Stimulated activated CD8-positive, alpha-beta memory T cell treated with anti-CD3 and anti-CD28 coated beads, Interleukin-15, amount 100 ng/mL, for 24 hours (primary cell): ENCODE measurements at places on chromosomes 2 and 18.

DNA sequence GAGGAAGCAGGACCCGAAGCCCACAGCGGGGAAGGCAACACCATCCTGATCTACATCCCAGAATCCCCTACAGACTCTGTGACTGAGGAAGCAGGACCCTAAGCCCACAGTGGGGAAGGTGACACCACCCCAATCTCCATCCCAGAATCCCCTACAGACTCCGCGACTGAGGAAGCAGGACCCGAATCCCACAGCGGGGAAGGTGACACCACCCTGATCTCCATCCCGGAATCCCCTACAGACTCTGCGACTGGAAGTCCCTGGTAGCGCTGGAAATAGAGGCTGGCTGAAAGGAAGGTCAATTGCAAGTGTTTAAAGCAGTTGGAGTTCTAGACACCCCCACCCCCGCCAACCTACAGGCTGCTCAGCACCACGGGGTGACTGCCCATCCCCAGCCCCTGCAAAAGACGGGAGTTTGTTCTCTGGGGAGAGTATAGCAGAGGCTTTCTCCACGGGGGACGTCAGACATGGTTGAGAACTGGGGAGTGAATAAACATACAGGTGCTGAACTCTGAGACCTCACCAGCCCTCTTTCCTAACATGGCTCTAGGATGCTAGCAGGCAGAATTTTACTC lies 21.0 kb downstream of the CIB4 start:
- DNase-seq: no peak

GRCh38 chr2:42913280-42913878 lies 121.0 kb upstream of the HAAO start:
- no peak for DNase-seq

DNA sequence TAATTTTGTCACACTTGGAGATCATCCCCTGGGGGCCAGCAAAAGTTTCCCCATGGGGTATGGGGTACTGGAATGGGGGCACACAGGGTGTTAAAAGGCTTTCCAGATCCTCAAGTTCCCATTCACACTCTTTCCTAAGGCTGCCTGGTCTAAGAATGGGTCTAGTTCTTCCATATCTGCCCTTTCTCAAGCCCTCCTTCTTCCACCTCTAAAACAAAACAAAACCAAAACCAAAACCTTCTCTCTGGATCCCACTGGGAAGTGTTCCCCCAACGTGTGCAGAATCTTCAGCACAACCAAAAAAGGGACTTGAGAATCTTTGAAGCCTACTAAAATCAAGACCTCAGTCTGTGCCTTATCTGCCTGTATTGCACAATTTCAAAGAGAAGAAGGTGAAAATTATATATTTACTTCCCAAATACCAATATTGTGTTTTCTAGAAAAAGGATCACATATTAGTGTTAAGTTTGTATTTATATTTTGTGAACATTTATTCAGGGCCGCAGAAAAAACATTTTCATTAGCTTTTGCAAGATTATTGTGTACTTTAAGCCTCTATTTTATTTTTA lies 207.2 kb upstream of the TCF4 start:
- no peak for DNase-seq

DNA sequence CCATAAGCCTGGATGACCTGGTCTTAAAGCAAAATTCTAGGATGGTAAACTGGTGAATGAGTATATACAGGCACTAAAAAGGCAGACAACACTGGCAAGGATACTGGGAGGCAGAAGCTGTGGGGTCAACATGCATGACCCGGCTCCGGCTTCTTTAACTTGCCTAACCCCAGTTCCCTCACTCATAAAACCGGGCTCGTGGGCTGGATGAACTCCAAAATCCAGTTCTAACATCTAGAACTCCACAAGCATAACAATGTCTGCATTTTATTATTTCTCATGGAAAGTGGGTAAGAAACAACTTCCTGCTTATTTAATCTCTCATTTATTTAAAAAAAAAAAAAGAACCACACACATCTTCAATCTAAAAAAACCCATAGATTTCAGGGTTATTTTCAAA lies 57.3 kb downstream of the FARSB start:
- no peak for DNase-seq

DNA sequence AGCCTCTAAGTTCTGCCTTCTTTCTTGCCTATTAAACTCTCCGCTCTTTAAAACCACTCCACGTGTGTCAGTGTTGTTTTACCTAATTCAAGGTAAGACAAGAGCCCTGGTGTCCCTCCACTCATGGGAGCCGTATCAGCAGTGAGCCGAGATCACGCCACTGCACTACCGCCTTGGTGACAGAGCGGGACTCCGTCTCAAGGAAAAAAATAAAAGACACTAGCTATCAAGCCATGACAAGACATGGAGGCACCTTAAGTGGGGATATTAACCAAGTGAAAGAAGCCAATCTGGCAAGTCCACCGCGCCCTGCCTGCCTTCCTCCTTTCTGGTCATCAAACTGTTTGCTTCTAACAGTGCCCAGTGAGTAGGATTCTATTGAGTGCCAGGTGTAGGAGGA lies 40.2 kb upstream of the LBH start:
- DNase-seq: no peak

DNA sequence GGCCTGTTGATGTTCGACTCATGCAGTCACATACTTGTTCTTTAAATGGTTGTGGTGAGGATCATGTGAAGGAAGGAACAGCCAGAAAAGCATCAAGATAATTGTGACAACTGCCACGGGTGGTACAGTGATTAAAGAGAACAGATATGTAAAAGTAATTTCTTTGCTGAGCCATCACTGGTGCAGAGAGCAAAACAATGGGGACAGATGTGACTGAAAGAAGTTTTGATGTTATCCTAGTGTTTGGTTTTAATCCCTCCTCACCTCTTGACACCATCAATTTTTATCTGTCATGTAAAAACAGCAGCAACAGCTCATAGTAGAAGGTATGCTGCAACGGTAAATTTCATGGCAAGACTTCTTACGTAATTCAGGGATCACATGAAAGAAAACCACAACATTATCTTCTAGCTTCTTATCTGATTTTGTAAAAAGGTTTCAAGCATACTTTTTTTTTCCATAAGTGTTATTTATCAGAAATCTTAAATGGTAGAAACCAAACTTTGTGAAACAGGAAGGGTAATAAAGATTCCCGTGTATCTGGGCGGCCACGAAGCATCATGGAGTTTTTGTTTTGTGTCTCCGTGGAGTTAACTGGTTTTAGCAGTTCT lies 65.2 kb downstream of the PLCL1 start:
- DNase-seq: no peak

- DNase-seq: no peak
Observed at GRCh38 chr2:144830543-144830942, 310.6 kb upstream of the ZEB2 start.

DNA sequence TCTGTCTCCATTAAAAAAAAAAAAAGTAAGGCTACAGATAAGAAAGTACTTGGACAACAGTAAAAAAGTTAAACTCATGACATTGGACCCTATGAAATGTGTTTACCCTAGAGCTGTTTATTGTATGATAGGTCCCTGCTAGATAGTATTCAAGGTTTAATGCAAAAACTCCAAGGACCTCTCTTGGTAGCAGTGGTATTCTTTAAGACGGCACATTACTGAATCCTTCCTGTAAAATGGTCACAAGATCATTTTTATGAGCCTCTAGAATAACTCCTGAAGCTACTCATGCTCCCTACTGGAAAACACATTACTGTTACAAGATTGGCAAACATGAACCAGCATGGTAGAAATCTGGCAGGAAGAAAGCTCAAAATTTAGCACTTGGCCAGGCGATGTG lies 38.8 kb downstream of the GALM start:
- no peak for DNase-seq

- DNase-seq: no peak
Observed at GRCh38 chr2:207137596-207138337, 28.0 kb downstream of the KLF7 start.

DNA sequence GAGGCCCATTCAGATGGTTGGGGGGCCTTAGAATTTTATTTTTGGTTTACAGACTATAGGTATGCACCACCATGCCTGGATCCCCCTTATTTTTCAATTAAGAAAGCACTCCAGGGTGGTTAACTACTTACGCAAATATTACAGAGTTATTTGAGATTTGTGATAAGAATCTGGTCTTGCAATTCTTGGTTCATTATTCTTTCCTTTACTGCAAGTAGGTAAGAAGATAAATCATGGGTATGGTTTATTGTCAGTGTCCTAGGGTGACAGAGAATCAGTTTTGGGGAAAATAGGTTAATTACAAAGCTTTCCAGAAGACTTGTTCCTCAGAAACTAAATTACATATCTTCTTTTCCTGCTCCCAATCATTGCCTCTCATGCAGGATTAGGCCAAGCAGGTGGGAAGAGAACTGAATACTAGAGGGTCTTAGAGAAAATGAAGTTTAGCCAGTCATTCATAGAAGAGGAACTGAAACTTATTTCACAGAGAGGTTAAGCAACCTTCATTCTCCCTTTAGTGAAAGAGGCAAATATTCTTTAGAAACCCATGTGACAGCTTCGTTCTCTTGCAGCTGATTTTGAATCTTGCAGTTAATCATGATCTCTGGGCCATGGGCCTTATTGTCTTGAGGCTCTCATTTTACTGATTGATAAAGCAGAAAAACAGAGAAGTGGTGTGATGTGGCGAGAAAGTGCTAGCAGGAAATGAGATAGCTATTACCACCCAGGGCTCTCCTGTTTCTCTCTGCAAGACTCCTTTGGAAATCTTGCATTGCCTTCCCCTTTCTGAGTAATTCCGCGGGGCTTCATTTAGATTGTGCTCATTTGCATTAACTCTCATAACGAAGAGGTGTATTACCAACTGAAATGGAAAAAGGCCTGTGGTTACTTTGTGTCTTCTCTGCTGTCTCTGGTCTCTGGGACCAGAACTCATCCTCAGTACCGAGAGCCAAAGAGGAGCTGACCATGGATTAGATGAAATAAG lies 44.8 kb upstream of the ARHGAP25 start:
- DNase-seq: no peak

- DNase-seq: no peak
Observed at GRCh38 chr2:128154225-128154624, 63.2 kb downstream of the UGGT1 start.

- no peak for DNase-seq
Observed at GRCh38 chr18:14031053-14031452, 101.2 kb downstream of the ZNF519 start.

GRCh38 chr2:132923787-132924186 lies 253.8 kb upstream of the LYPD1 start:
- DNase-seq: no peak

- no peak for DNase-seq
Observed at GRCh38 chr2:19823507-19823906, 78.3 kb downstream of the TTC32 start.

DNA sequence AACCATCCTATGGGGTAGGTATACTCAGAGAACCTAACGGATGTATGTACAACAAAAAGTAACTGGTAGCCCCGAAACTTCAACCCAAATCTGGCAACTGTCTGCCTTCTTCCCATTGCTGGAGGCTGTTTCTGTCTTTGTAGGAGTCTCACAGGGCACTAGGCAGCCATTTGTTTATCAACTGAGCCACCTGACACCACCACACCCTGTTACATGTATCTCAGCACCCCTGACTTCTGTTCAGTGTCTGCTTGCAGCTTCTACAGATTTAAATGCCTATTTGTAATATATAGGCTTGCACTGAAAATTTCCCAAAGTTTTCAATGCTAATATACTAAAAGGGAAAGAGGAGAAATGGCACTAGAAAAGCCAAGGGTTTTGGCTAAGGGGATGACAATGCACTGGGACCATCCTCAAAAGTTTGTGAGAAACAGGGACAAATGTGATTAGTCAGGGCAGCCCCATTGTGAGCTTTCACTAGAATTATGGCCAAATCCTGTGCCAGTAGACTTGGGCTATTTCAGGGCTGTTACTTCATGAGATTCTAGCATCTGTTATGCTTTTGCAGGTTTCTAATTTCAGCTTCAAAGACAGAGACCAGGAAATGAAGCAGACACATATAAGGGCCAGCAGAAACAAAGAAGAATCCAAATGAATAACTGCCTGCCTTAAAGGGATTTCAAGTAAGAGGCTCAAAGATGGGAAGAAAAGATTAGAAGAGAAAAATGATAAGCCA lies 103.3 kb downstream of the MYO5B start:
- no peak for DNase-seq

DNA sequence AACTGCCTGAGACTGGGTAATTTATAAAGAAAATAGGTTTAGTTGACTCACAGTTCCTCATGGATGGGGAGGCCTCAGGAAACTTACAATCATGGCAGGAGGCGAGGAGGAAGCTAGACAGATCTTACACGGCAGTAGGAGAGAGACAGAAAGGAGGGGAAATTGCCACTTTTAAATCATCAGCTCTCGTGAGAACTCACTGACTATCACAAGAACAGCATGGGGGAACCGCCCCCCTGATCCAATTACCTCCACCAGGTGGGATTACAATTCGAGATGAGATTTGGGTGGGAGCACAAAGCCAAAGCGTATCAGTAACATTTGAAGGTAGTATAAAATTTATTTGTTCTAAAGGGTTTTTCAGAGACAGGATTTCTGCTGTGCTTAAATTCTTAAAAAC lies 5.4 kb downstream of the GALM start:
- DNase-seq: no peak

DNA sequence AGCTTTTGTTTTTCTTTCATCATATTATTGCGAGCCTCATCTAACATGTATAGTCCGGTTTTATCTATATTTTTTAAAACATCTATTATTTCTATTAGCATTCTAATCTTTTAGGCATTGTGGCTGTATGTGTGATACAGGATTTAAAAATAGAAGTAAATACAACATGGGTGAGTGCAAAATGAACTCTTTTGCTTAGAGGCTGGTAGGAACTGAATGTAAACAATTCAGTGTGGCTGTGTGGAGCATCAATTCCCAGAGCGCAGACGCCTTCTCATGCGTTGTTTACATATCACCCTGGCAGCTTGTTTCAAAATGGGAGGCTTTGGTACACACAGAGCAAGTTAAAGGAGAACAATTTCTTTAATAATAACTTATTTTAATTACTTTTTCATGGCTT lies 836 bp downstream of the DTNA start:
- no peak for DNase-seq

DNA sequence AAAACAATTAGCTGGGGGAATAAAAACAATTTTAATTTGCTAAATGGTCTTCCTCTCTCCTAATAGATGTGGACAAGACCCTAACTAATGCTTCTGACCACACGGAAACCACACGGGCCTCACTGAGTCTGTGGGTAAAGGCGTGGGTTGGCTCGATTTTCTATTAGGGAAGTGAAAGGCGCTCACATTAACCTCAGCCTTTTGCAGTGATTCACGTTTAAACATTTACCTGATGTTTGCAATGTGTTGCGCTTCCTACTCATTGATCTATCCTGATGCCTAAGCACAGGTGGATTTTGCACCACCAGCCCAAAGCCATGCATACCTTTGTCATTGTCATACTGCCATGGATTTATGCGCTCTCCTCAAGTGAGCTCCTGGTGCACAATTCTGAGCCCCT lies 35.6 kb upstream of the NRP2 start:
- DNase-seq: no peak
